ENCODE measurements at places on chromosomes 12 and 14.

DNA sequence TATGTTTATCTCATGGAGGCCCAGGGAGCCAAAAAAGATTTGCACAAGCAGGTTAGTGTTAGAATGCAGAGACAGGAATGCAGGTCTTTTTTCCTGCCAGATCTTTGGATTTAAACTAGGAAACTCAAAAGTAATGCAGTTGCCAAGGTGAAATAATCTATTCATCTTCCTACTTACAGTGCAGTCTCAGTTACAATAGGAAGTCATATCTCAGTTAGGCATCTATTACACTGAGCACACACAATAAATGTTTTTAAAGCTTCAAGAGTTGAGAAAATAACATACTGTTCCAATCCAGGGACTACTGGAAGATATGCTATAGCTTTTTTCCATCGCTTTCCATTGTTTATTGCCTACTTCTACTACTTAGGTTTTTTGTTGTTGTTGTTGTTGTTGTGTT, 279.3 kb upstream of the E2F7 start:
- H3K27ac ChIP-seq = no peak overlapping the region
- no peak for DNase-seq
- no peaks in the 10 kb centered on the region for H3K27me3 ChIP-seq
- H3K36me3 ChIP-seq = no peaks in the 10 kb centered on the region
- H3K4me3 ChIP-seq = no peak overlapping the region

GRCh38 chr12:93163260-93164036, 214.3 kb upstream of the NUDT4 start:
- no peaks in the 10 kb centered on the region for H3K36me3 ChIP-seq
- DNase-seq = no peak
- no peak overlapping the region for H3K27ac ChIP-seq
- H3K4me1 ChIP-seq = no peaks in the 10 kb centered on the region
- H3K4me3 ChIP-seq = no peak overlapping the region

- no peak for DNase-seq
- H3K36me3 ChIP-seq = no peaks in the 10 kb centered on the region
- no peak overlapping the region for H3K4me3 ChIP-seq
- H3K4me1 ChIP-seq = no peaks in the 10 kb centered on the region
- no peaks in the 10 kb centered on the region for H3K27me3 ChIP-seq
- H3K27ac ChIP-seq = no peak overlapping the region
Observed at GRCh38 chr12:22574921-22575320, 30.6 kb upstream of the C2CD5 start.

DNA sequence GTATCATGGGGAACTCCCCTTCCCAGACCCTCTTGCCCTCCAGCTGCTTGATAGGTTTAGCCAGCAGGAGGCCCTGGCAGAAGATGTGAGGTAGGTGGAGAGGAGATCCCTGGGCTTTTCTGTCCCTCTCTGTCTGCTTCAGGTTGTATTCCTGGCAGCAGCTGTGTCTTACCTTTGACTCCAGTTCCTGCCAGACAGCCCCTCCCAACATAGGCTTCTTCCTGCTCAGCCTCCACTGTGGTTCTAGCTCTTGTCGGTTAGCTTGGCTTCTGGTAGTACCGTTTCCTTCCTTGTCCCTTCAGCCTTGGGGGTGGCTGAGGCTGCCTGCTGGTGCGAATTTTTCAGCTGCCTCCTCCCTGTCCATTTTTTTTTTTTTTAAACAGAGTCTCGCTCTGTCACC, 215.7 kb upstream of the CRY1 start:
- DNase-seq = no peak
- H3K27ac ChIP-seq = no peak overlapping the region
- no peak overlapping the region for H3K4me3 ChIP-seq
- no peaks in the 10 kb centered on the region for H3K36me3 ChIP-seq
- H3K27me3 ChIP-seq = peaks cover 13% of the 10 kb centered on the region

GRCh38 chr14:106844608-106845285, 1318.4 kb downstream of the TMEM121 start:
- peak; percentile 54 for DNase-seq
- peak overlapping the region; percentile 86 for H3K27ac ChIP-seq
- no peak overlapping the region for H3K4me3 ChIP-seq
- no peaks in the 10 kb centered on the region for H3K27me3 ChIP-seq
- H3K36me3 ChIP-seq = no peaks in the 10 kb centered on the region
- H3K4me1 ChIP-seq = peaks cover 8% of the 10 kb centered on the region

DNA sequence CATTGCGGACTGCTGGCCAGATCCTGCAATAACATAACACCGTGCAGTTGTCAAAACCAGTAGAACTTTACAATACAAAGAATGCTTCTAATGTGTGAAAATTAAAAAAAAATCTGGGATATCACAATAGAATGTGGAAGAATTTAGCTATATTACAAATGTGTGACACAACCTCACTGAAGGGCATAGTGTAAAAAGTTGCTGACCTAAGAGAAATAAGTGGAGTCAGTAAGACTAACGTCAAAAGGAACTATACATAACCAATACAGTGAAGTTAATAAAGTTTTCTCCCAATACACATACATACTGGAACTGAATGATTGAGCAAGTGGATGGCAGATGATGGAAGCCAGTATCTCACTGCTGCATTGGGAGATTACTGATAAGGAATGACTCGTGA, 12.4 kb downstream of the OR6C74 start:
- H3K27me3 ChIP-seq = no peaks in the 10 kb centered on the region
- H3K27ac ChIP-seq = no peak overlapping the region
- H3K4me1 ChIP-seq = no peaks in the 10 kb centered on the region
- no peak overlapping the region for H3K4me3 ChIP-seq

GRCh38 chr12:86724716-86725115, 468.5 kb upstream of the MGAT4C start:
- H3K36me3 ChIP-seq = no peaks in the 10 kb centered on the region
- no peak overlapping the region for H3K4me3 ChIP-seq
- DNase-seq = no peak
- H3K27me3 ChIP-seq = no peaks in the 10 kb centered on the region

DNA sequence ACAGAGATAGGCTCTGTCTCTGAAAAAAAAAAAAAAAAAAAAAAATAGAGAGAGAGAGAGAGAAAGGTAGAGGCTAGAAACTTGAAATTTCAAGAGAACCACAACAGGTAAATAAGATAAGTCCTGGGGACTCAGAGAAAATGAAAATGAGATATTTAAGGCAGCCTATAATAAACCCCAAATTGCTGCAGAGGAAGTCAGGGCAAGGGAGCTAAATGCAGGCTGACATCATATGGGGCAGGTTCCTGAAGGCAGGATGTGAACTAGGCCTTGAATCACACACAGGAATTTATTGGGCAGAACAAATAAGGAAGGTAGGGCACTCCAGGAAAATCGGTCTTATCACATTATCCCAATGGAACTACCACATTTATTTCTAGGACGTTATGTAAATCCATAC, 54.9 kb upstream of the NUDT4 start:
- no peaks in the 10 kb centered on the region for H3K27me3 ChIP-seq
- H3K27ac ChIP-seq = no peak overlapping the region
- peaks cover 14% of the 10 kb centered on the region for H3K4me1 ChIP-seq
- H3K36me3 ChIP-seq = no peaks in the 10 kb centered on the region
- no peak overlapping the region for H3K4me3 ChIP-seq

DNA sequence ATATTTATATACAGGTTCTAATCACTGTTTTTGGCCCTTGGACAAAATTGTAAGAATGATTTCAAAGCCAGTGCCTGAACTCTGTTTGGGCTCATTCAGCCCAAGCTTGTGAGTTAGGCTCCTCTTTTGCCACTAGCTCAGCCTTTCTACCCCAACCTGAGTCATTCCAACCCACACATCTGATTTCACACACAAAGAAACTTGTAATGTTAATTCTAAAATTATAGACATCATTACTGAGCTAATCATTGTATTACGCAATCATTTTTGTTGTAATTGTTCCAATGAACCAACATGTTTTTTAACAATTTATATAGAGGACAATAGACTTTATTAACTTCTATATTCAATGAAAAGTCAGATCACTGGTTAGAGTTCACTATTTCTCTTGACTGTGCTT, 441.1 kb downstream of the ETNK1 start:
- no peaks in the 10 kb centered on the region for H3K36me3 ChIP-seq
- H3K4me3 ChIP-seq = no peak overlapping the region
- no peak overlapping the region for H3K27ac ChIP-seq
- H3K27me3 ChIP-seq = no peaks in the 10 kb centered on the region

DNA sequence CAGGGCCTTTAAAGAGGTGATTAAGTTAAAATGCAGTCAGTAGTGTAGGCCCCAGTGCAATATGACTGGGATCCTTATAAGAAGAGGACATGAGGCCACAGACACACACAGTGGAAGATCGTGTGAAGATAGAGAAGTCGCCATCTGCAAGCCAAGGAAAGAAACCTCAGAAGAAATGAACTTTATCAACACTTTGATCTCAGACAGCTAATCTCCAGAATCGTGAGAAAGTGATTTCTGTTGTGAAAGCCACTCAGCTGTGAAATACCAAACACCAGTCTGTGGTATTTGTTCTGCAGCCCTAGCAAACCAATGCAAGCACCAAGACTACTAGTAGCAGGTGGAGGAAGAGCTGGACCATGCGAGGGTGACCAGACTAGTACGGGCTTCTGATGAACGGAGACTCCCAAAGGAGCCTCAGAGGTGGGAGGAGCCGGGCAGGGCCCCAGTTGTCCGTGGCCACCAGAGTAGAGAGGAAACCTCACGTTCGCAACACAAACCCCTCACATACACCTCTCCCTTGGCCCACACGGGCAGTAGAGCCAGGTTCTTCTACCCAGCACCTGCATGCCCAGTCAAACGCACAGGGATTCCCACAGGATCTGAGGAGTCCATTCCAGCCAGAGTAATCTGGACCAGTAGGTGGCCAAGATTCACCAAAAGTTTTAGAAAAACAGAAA, 243.0 kb downstream of the TTC8 start:
- no peaks in the 10 kb centered on the region for H3K36me3 ChIP-seq
- no peak for DNase-seq
- no peaks in the 10 kb centered on the region for H3K27me3 ChIP-seq
- no peaks in the 10 kb centered on the region for H3K4me1 ChIP-seq
- H3K4me3 ChIP-seq = no peak overlapping the region

DNA sequence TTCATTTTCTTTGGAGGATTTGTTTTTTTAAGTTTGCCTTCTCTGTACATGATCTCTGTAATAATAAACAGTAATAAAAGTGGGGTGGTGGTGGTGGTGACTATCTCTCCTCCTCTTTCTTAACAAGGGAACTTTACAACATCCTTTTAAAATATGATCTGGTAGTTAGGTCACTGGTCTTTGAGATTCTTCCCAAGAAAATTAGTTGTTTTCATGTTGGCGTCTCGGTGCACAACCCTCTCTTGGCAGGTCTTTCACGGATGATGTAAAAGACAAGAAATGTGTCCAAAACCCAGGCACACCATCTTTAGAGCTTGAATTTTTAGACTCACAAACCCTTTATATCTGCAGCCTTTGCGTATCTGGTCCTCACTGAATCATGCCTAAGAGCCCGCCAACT, 488.5 kb upstream of the TBX3 start:
- H3K27me3 ChIP-seq = no peaks in the 10 kb centered on the region
- no peak overlapping the region for H3K27ac ChIP-seq
- H3K36me3 ChIP-seq = no peaks in the 10 kb centered on the region
- no peak for DNase-seq
- no peaks in the 10 kb centered on the region for H3K4me1 ChIP-seq

DNA sequence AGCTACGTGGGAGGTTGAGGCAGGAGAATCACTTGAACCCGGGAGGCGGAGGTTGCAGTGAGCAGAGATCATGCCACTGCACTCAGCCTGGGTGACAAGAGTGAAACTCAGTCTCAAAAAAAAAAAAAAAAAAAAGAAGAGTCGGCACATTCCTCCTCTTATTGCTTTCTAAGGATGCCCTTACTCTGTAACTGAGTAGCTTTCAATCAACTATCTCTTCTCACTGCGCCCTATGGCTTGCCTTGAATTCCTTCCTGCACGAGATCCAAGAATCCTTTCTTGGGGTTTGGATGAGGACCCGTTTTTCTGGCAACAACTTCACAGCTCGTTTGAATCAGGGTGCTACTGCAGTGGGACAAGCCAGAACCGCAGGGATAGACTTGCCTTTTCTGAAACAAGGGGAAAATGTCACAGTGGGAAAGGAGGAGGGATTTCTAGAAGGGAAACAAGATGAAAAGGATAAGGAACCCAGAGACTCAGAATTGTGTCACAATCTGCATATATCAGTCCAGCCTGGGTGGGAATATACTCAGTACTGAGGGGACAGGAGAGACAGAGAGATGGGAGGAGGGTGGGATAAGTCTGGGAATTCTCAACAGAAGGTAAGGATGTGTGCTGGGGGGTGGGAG, 16.1 kb upstream of the RND1 start:
- DNase-seq = no peak
- H3K27me3 ChIP-seq = no peaks in the 10 kb centered on the region
- H3K36me3 ChIP-seq = no peaks in the 10 kb centered on the region
- H3K27ac ChIP-seq = no peak overlapping the region
- H3K4me3 ChIP-seq = peak overlapping the region; percentile 20
- no peaks in the 10 kb centered on the region for H3K4me1 ChIP-seq

DNA sequence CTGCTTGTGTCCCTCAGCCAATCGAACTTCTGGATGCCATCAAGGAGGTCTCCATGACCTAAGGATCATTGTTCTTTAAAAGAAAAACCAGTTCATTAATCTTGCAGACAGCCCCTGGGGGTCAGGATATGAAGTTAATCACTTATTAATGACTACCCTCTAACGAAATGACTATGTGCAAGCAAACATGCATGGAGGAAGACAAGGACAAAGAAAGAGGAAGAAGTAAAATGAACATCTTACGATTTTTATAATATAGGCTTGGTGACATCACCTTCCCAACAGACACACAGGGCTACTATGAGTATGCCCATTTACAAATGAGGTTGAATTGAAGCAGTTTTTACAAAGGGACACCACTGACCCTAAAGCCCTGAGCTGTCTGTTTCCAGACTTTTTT, 111.1 kb upstream of the AMIGO2 start:
- no peaks in the 10 kb centered on the region for H3K27me3 ChIP-seq
- no peak overlapping the region for H3K27ac ChIP-seq
- no peak for DNase-seq

DNA sequence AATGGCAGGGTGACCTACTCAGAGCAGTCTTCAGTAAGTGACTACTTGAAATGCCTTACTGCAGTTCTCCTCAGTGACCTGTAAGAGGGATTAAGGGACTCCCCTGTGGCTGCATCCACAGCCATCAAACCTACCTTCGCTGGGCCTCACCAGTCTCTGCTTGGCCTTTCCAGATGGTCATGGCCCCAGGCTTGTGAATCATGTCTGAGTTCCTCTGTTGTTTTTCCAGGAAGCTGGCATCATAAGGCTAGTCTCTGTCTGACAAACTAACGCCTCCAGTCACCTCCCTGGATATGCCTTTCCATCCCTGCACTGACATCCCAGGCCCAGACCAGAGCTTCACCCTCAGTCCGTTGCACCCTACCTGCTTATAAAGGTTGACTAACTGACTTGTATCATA, 14.0 kb downstream of the RNASE2 start:
- no peak for DNase-seq
- peaks cover 10% of the 10 kb centered on the region for H3K4me1 ChIP-seq
- no peaks in the 10 kb centered on the region for H3K27me3 ChIP-seq
- no peak overlapping the region for H3K4me3 ChIP-seq
- no peak overlapping the region for H3K27ac ChIP-seq
- H3K36me3 ChIP-seq = no peaks in the 10 kb centered on the region

DNA sequence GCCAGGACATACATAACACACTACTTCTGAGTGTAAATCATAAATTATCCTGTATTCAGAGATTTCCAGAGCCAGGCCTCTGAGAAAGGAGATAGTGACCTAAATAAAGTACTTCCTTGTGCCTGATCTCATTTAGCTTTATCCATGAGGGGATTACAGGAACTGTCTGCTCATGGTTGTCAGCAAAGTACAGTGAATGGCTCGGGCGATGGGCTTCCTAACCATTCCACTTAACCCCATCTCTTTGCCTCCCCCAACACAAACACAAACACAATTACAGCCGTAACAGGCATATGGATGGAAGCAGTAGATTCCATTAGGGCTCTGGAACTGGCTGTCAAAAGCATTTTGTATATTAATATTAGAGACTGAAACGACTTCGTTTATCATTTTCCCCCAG, 206.7 kb upstream of the CPNE8 start:
- peak overlapping the region; percentile 10 for H3K27ac ChIP-seq
- no peak for DNase-seq
- no peaks in the 10 kb centered on the region for H3K4me1 ChIP-seq
- H3K27me3 ChIP-seq = no peaks in the 10 kb centered on the region
- H3K36me3 ChIP-seq = no peaks in the 10 kb centered on the region

All from adrenal gland (tissue), 19 donors.